Neural progenitor cell (in vitro differentiated cells): ENCODE measurements at places on chromosomes 2 and 18.
A peak's percentile ranks its signal among the peaks of the same experiment; 100 is the strongest.

DNA sequence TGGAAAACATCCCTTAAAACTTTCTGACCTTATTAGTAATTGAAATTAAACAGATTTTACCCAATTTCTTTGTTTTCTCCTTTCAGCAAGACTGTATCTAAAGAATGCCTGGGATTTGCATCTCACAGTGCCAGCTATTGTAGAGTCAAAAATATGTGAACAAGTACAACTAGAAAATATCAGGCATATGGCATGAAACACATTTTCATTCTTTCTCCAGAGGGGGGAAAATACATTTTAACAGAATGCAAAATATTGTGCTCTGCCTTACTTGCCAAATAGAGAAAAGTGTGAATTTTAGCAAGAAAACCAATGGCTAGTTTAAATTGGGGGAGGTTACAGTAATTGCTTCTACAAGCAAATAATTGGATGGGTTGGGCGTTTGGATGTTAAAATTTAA, 366.6 kb upstream of the FIGN start:
- DNase-seq = no peak

- DNase-seq = no peak
Measured at GRCh38 chr2:204436230-204436629, 109.0 kb upstream of the PARD3B start.

- no peak for DNase-seq
Measured at GRCh38 chr2:170221317-170222288, 43.7 kb downstream of the MYO3B start.

DNA sequence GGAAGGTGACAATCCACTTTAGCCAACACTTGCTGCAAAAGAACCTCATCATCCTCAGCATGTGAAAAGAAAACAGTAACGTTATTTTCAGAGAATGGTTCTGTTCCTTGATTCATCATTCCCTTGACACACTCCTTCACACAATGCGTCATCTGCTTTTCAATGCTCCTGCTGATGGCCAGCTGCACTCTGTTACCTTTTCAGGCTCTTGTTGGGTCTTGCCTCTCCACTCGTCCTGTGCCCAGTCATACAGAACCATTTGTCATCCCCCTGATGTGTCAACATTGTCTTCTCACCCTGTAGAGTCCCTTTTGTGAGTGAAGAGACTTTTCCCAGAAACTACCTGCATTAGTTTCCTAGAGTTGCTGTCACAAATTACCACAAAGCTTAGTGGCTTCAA, 12.2 kb upstream of the DTNA start:
- no peak for DNase-seq

GRCh38 chr2:57728691-57729090, 317.9 kb upstream of the VRK2 start:
- no peak for DNase-seq

GRCh38 chr2:189662669-189663226, 1.5 kb downstream of the ASNSD1 start:
- no peak for DNase-seq

DNA sequence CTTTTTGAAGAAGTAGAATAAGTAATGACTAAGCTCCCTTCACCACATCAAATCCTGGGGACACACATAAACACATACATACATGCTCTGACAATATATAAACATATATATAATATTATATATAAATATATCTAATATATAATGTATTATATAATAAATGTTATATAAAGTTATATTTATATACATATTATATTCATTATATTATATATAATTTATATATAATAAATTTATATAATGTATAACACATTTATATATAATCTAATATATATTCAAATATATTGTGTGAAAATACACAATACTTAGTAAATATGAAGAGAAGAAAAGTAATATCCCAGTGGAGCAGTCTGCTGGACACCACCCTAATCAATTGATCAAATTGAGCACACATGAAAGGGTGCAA, 2177.9 kb upstream of the CELF4 start:
- no peak for DNase-seq

DNA sequence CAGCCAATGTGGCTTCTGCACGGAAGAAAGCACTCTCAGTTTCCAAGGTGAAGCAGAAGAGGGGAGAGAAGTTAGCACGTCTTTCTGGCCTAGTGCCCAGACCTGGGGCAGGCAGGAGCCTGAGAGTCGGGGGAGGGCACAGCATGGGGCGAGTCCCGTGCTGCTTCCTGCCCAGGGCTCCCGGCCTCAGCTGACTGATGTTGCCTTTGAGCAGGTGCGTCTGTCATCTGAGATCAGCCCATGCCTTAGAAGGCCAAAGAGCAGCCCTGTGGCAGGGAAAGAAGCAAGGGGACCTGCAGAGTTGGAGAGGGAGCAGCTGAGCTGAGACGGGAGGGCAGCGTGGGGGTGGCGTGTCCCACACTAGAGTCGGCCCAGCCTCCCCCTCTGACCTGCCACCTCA, 3.3 kb downstream of the KCNIP3 start:
- no peak for DNase-seq

DNA sequence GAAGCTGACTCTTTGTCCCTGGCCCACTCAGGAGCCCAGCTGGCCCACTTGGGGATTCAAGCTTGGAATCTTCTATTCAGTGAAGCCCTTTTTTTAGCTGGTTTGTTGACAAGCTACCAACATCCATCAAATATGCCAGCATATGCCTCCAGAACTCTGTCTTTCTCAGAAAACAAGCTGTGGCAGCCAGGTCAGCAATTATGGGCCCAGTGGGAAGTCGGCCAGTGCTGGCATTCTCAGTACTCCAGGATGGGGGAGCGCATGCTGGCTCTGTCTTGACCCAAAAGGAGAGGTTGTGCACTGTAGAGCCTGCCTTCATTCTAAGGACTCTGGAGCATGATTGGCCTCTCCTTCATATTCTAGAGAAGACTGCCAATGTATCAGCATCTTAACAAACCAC, 401.5 kb downstream of the CNTNAP5 start:
- no peak for DNase-seq

GRCh38 chr2:96970910-96971309, 15.5 kb downstream of the FAM178B start:
- no peak for DNase-seq

- DNase-seq = peak; percentile 94
Measured at GRCh38 chr2:73233932-73234832, at the start of gene CCT7. TSS of gene CCT7 (plus strand) at chr2:73234308. CDS start at chr2:73234379, 71 bp downstream.
